ENCODE measurements at places on chromosomes 1 and 21.

DNA sequence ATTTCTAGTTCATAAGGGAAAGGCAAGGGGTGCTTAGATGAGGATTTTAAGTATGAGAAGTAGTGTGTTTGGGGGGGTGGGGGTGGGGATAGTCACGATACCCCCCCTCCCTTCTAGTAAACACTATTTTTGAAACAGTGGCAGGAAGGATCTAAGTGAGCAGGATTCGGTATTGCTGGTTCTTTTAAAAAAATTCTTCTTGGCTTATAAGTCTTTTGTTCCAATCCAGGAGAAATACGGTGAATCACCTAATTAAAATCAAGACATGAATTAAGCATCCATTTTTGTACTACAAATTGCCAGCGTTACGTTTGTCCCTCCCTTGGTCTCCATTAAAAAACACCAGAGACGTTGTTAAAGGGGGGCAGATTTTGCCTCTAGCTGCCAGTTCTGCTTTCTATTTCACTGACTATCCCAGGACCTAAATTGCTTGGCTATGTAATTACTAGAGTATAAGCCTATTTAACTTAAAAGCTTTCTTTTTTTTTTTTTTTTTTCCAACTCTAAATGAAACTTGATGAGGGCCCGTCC, 911 bp downstream of the LMO4 start:
- no peak for DNase-seq

GRCh38 chr1:10639011-10639774, 157.3 kb downstream of the CASZ1 start:
- no peak for DNase-seq

GRCh38 chr1:94026619-94027380, 94.1 kb downstream of the ABCA4 start:
- no peak for DNase-seq

GRCh38 chr1:22039594-22040285, 12.8 kb upstream of the CDC42 start:
- no peak for DNase-seq

- DNase-seq: no peak
Measured at GRCh38 chr1:212247179-212247721, 38.0 kb upstream of the PPP2R5A start.

- no peak for DNase-seq
Measured at GRCh38 chr1:71089536-71090270, 8.9 kb upstream of the ZRANB2 start.

- no peak for DNase-seq
Measured at GRCh38 chr1:28064064-28064463, 24.3 kb downstream of the EYA3 start.
